Thoracic aorta (tissue), 2 donors: ENCODE measurements at places on chromosomes 1 and 21. TPM values are rescaled to one million over a fixed set of nuclear protein-coding genes. Genes with fewer than 3 reads are reported as not detected.

GRCh38 chr1:27144920-27145661 lies 9.8 kb downstream of the SLC9A1 start:
- DNase-seq = no peak

DNA sequence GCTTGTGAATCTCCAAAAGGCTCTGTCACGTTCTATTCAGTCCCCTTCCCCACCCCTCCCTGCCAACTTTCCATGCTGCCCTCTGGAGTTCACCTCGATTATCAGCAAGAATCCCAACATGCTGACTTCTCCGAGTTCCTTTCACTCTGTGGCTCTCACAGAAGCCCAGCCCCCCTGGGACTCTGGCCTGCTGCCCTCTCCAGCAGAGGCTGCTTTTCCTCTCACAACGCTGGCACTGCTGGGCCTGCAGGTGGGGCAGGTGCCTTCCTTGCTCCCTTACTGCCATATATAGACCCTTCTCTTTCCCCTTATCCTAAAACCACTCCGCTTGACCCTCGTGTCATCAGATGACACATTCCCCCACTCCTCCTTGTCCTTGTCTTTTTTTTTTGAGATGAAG lies 10.2 kb upstream of the RNF186 start:
- DNase-seq = no peak

GRCh38 chr1:35797380-35797779 lies 10.4 kb upstream of the AGO4 start:
- no peak for DNase-seq

GRCh38 chr21:31743712-31744111 lies 11.8 kb upstream of the SCAF4 start:
- no peak for DNase-seq

Gene RAB25
- not detected for total RNA-seq

Gene FAM78B
- 0.81 TPM for total RNA-seq
